ENCODE measurements at places on chromosomes 3 and 15.

GRCh38 chr3:177729956-177730681 lies 532.8 kb upstream of the TBL1XR1 start:
- DNase-seq: peak; percentile 82

- DNase-seq: peak; percentile 42
These were observed 3.3 kb upstream of the HES1 start for GRCh38 chr3:194132465-194133286.

GRCh38 chr3:95442766-95443165 lies 1371.6 kb upstream of the EPHA6 start:
- no peak for DNase-seq

GRCh38 chr3:14768881-14769280 lies 49.9 kb upstream of the FGD5 start:
- DNase-seq: no peak

DNA sequence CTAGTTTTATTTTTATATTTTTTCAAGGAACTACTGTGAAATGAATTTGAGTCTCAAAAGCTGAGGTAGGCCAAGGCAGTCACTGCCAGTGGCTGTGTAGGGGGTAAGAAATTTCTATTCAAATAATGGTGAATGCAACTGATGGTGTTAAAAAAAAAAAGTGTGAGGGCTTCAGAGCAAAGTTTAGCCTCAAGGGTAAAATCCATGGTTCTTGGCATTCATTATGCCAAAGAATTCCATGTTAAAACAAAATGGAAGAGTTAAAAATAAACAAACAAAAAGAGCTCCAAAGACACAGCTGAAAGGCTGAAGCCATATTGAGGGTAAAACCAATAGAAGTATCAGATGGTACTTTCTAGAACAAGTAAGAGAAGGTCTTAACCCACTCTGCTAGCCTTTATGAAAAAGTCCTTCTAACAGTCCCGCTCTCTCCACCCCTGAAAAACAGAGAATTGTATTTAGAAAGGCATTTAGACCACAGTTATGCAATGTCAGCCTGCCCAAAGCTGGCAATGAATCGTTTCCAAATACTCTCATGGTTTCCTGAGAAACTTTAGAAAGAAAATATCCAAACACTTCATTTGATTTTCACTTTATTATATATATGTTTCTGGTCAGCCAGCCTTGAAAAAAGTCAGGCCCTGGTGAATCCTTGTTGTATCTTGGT lies 158.4 kb upstream of the GMNC start:
- DNase-seq: no peak

DNA sequence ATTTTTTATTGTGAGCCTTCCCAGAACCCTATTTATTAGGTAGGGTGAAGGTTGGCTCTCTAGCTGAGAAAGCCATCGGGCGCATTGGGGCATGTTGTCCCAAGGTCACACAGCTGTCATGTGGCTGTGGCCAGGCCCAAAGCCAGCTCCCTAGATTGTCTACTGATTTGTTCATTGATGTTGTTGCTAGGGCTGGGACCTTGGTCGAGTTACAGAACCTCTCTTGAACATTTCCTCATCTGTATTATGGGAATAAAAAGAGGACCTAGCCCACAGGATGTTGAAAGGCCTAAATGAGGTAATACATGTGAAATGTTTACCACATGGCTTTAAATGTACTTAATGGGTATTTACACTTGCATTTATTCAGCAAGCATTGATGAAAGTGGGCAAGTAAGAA lies 252.5 kb downstream of the SUCLG2 start:
- no peak for DNase-seq

- DNase-seq: no peak
These were observed 9.8 kb downstream of the NR2C2 start for GRCh38 chr3:14957153-14957552.

DNA sequence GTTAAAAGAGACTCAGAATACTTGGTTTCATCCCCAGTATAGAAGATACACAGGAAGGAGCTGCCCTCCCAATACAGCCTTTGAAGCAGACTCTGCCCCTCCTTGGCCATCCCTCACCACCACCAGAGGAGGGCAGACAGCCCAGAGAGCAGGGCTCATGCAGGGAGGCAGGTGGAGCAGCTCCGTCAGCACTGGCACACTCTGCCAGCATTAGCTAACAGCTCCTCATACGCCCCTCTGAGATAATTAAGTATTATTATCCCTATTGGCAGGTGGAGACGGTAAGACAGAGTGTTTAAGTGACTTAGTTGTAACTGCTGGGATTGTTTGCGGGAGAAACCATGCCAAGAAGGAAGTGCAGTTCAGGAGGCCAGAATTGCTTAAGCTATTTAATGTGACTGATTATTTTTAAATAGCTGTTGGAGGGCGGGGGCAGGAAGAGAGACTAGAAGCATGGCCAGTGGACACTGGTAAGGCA lies 434.0 kb downstream of the EPHB1 start:
- DNase-seq: peak; percentile 10

DNA sequence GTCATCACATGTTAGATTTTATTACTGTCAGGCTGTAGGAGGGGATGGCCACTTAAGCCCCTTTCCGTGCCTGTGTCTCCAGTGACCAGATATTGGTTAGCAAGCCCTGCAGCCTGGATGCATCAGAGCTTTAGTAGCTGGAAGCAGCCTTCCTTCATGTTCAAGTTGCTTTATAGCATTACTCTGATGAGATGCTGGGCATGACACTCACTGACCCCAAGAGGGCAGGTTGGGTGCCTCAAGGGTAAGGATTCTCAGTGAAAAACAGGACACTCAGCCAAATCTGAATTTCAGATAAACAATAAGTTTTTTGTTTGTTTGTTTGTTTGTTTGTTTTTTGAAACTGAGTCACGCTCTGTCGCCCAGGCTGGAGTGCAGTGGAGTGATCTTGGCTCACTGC lies 68.5 kb upstream of the PTX3 start:
- DNase-seq: peak; percentile 33

DNA sequence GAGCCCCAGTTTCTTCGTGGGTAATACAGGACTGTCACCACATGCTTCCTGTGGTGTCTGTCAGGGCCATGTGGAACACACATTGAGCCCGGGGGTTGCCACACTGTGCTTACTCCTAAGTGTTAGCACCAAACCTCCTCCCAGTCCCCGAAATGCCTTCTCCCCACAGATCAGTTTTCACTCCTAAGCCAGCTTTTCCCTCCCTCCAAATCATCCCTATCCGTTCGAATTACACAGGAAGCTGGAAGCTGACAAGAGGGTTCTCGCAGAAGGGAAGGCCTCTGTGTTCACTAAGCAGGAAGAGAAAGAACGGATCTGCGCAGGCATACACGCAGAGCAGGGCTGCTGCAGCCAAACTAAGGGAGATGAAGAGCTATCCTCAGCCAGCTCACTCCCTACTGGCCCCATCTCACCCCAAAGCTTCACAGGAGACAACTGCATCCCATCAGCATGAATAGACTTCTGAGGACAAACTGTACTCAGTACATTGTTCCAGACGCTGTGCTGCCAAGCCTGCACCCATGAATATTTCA lies 32.3 kb downstream of the XXYLT1 start:
- DNase-seq: peak; percentile 56

GRCh38 chr3:120419797-120420196 lies 31.0 kb downstream of the FSTL1 start:
- no peak for DNase-seq
